ENCODE measurements at places on chromosomes 3 and 15.

DNA sequence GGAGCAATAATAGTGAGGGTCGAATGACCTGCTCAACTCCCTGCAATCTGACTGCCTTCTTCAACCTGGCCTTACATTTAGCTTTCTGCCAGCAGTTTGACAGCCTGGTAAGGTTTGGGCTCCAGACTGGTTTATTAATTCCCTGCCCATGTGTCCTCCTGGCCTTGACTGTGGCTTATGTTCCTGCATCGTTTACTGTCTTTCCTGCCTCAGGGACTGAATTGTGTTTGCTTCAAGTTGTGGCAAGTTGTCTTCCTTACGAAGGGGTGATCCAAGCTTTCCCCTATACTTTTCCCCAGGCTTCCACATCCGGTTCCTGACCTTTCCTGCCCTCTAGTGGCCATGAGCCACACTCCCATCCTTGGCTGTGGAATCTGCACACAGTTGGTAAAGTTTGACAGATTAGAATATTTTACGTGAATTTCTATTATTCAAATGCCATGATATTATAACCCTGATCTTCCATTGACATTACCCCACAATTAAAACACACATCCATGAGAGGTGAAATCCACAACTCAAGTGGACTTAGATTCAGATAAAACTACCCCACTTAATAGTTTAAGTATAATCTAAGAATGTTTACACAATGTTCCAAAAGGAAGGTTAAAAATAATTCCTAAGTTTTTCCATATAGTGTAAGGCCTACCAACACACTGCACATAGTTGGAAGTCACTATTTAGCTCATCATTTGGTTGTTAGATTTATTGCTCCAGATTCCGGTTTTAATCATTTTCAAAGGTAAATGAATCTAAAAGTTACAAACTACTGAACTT, 95.7 kb downstream of the NEDD4 start:
- peak; percentile 73 for DNase-seq

GRCh38 chr15:71294911-71295602, 179.8 kb downstream of the THSD4 start:
- DNase-seq: peak; percentile 96

- DNase-seq: no peak
These were observed 106.2 kb downstream of the DGKG start for GRCh38 chr3:186255703-186256331.

- DNase-seq: no peak
These were observed 26.5 kb upstream of the ALPK3 start for GRCh38 chr15:84790676-84791075.

DNA sequence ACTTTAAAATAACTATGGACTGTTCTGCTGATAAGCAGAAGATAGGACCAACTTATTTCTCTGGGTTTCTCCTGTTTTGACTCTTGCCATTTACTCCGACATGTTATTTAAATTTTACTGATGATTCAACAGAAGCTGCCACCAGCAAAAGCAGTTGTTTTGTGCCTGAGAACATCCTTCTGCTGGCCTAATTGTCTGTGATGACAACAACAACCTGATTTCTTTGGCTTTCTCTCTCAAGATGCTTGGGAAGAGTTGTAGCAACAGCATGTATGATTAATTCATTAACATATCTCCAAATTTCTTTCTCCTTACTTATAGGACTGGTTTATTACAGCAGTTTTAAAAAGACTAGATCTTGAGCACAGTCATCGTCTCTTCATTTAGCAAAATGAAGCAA, 36.9 kb upstream of the DYNC1LI1 start:
- DNase-seq: no peak

- no peak for DNase-seq
These were observed 507.3 kb downstream of the PYDC2 start for GRCh38 chr3:191968299-191968698.

DNA sequence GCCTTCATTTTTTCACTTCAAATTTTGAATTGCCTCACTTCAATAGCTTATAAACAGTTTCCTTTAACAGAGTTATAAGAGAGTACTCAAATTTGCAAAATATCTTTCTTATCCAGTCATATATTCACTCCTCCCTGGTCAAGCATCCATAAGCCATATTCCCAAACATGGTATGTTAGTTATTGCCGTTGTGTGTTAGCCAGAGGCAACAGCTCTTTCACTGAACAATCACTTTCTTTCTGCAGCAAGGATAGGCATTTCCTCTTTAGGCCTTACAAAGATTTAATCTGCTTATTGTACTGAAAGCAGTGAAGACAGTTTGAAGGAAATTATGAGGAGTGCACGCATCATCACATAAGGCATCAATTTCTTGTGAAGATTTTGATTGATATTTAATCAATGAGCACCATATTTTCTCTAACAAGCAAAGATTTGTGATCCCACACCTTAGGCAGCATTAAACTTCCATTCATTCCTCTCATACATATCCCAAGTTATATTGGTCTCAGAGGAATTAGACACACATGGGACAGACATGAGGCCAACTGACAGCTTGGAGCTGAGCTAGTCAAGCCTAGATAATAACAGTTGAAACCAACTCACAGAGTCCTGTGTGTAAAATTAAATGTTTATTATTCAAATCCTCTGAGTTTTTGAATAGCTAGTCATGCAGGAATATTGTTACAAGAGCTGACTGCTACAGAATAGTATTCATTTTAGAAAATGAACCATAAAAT, 80.0 kb upstream of the EPHA6 start:
- DNase-seq: no peak

GRCh38 chr15:66008940-66009562, 139.8 kb downstream of the RAB11A start:
- DNase-seq: peak; percentile 88

- no peak for DNase-seq
These were observed 5.7 kb upstream of the PLSCR1 start for GRCh38 chr3:146550070-146550615.

GRCh38 chr15:72873379-72874233, 90.0 kb upstream of the ADPGK start:
- no peak for DNase-seq

DNA sequence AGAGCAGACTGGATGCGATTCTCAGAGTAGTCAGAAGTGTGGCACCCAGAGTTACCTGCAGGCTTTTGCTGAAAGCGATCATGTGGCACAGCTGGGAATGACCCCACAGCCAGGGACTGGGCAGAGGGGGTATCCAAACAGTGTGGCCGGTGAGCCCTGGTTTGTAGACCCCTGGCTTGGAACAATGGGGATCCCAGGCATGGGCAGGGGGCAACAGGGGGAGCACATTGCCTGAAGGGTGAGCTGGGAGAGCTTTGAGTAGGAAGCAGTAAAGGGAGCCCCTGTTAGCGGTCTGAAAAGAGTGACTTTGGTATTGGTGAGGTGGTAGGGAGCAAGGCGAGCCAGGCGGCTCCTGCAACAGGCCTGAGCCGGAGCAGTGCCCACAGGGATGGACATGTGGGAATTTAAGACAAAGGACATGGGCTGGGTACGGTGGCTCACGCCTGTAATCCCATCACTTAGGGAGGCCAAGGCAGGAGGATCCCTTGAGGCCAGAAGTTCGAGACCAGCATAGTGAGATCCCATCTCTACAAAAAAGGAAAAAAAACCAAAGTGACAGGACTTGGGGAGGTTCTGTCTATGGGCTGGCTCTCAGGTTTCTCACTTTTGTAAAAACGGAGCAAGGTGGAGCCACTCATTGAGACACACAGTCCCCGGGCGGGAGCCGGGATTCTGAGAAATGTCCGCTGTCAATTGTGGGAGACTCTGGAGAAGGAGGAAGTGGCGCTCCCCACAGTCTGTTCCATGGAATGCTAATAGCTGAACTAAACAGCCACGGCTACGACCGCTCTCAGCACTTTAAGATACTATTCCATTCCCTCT, 223.8 kb upstream of the LYSMD4 start:
- no peak for DNase-seq

DNA sequence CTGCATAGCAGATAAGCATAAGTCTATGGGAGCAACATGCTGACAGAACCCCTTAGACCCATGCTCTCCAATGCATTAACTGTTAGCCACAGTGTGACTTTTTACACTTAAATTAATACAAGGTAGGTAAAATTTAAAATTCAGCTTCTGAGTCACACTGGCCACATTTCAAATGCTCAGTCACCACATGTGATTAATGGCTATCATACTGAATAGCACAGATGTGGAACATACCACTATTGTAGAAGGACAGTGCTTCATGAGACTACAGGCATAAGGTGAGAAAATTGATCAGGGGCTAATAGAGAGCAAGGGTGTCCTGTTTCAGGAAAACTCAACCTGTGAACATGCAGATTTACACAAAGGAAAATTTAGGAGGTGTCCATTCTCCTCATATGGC, 357.0 kb upstream of the SEMA6D start:
- no peak for DNase-seq

DNA sequence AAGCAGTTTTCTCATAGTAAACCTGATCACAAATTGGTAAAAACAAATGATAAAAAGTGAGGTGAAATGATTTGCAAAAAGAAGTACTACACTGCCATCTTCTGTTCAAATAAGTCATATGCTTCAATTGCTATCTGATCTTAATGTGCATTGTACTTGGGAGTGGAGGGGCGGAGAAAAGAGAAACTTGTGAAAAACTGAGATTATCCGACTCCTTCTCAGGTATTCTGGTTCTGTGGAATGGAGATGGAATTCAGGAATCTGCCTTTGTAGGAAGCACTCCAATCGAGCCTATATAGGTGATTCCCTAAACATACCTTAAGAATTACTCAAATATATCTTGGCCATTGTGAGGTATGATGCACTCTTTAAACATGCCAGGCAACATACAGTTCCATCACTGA, 180.6 kb downstream of the CHL1 start:
- DNase-seq: peak; percentile 36

DNA sequence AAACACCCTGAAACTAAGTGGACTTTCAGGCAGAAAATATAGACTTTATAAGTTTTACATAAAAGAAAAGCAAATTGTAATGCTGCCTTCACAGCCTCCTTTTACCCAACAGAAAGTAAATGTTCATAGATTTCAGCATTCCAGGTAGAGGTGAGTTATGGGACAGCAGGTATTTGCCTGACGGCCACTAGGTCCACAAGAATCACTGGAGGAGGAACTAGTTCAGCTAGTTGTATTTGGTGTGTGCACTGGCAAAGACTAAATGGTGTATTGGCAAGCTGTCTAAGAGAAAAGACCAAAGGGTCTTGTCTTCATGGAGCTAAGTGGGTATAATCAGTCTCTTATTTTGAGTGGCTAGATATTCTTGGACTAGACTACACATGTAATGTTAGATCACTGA, 34.2 kb downstream of the ZNF654 start:
- DNase-seq: no peak

- DNase-seq: no peak
These were observed 22.8 kb downstream of the UBXN7 start for GRCh38 chr3:196409409-196409808.

DNA sequence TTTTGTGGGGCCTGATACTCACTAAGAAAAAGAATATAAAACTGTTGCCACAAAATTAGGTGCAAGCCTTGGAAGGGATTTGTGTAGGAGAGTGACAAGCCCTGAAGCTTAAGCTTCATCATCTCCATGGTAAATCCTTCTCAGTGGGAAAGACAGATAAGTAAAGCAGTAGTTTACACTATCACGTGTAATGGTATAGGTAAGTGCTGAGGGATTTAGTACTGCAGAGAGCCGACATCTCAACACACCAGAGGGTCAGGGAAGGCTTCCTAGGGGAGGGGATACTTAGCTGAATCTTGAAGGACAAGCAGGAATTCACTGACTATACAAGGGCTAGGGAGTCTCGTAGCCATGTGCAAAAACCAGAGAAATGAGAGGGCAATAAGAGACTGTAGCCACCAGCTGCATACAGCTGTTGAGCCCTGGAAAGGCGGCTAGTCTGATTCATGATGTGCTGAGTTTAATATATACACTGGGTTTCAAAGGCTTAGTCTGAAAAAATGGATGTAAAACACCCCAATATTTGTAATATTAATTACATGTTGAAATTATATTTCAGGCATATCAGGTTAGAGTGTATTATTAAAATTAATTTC, 11.1 kb downstream of the SLC24A1 start:
- no peak for DNase-seq

GRCh38 chr15:70845602-70846360, 8.2 kb downstream of the LARP6 start:
- DNase-seq: no peak

GRCh38 chr15:31905054-31905453, 125.3 kb upstream of the CHRNA7 start:
- DNase-seq: no peak

- DNase-seq: no peak
These were observed 327.3 kb upstream of the GBE1 start for GRCh38 chr3:82088749-82089148.

DNA sequence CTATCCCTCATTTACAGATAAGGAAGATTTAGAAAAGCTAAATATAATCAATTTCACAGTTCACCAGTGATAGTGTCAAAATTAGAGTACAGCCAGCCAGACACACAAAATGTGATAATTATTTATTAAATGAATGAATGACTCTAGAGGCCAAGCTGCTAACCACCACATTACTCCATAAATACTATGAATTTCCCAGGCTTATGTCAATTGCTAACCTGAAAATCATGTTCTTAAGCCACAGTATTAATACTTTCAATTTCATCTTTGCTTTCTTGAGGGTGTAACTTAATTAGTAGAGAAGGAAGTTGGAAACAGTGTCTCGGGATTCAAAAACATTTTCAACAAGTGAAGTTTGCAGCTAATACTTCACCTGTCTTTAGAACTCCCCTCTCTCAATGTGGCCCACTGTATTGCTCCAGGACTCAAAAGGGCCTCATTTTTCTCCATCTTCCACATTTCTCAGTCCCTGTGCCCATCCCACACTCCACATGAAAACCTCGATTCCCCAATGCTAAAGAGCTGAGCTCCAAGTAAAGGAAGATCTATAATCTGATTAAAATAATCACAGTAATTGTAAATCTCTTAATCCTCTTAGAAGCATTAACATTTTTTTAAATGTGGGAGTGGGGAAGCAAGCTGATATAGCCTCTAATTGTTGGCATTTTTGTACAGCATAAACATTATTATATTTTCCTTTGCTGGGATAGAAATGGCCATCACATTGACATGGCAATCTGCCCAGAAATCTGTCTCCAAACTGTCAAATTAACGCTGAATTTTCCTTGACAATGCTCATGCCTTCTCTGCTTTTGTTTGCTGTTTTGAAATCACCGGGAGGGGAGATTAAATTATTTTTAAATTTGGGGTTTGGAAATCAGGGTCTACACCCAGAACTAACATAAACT, 765.1 kb downstream of the ROBO1 start:
- DNase-seq: no peak

DNA sequence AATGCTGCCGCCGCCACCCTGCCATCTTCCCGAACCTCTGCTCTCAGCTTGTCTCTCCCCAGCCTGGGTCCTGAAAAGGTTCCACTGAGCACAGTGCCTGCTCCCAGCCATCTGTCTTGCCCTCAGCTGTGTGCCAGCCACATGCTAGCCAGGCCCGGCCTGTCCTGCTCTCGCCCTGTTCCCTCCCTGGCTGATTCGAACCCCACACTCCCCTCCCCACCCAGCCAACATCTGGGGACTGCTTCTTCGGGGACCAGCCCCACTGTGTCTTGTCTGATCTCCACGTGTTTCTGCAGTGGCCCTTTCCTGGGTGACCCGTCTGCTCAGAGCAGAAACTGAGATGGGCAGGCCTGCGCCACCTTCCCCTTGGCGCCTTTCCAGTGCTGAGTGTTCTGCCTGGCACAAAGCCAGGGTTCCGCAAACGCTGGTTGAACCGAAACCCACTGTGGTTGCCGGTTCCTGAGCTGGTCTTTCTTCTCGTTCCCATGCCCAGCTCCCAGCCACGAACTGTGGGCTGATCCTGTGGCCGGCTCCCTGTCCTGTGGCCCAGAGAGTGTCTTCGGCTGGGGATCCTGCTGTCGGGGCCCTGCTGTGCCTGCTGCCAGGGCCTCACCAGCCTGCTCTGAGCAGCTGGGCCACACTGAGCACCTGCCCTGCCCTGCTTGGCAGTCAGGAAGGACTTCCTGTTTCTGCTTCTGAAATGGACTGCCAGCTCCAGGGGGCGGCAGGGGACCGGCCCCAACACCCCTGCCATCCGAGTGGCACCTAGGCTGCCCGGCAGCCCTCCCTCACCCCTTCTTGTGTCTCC, 62.7 kb upstream of the KLF13 start:
- peak; percentile 31 for DNase-seq

Data from LoVo (cell line).